ENCODE measurements at places on chromosomes 5 and 9.

DNA sequence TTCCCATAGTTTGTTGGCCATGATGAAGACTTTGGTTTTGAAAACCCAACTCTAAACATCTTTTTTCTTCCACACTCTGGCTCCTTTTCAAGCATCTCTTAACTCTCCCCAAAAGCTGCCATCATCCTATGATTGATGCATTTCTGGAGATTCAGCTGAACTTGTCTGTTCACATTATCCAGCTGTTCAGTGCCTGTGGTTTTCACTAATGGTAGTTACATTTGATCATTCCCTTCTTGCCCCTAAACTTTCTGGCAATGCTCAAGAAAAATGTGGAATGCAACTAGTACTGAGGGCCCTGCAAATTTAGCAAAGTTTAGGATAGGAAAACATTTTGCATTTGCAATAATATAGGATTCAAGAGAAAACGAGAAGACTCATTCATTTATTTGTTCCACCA, 267.5 kb downstream of the ENC1 start:
- DNase-seq: no peak

- no peak for DNase-seq
Measured at GRCh38 chr9:14056316-14056861, 257.6 kb downstream of the NFIB start.

- no peak for DNase-seq
Measured at GRCh38 chr5:170120576-170120975, 14.9 kb downstream of the FOXI1 start.

- DNase-seq: no peak
Measured at GRCh38 chr9:91857291-91858212, 92.5 kb downstream of the ROR2 start.

- DNase-seq: no peak
Measured at GRCh38 chr9:82117026-82117811, 128.6 kb downstream of the SPATA31D1 start.

DNA sequence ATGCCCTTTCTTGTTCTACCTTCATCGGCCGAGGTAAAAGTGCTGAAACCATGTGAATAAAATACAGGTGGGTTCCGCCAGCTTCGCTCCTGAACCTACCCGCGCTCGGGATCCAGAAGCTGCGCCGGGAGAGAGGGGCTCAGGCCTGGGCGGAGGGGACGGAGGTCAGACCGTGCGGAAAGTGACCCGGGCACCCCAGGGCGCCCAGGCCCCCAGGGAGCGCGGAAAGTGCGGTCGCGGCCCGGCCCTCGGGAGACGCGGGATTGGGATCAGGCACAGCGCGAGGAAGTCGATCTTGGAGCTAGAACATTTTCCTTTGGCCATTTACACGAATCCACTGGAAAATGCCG, 329 bp downstream of the SYK start:
- no peak for DNase-seq

DNA sequence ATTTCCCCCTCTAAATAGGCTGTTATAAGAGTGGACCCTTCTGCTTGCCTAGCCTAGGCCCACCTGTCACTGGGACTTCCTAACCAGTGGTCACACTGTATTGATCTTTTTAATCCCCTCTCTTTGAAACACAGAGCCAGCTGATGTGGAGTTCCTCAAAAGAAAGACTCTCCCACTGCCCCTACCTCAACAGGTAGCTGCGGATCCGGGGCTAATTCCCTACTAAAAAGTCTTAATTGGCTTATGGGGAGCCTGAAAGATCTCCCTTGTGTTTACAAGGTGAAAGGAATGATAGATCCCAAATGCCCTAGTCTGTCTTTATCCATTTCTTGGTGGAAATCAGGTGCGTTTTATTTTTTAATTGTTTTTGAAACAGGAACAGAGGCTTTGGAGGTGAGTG, 2.0 kb downstream of the NEUROG1 start:
- no peak for DNase-seq

- no peak for DNase-seq
Measured at GRCh38 chr9:137317718-137318511, 15.8 kb upstream of the NRARP start.

- no peak for DNase-seq
Measured at GRCh38 chr5:137348759-137349158, 150.4 kb downstream of the SPOCK1 start.

DNA sequence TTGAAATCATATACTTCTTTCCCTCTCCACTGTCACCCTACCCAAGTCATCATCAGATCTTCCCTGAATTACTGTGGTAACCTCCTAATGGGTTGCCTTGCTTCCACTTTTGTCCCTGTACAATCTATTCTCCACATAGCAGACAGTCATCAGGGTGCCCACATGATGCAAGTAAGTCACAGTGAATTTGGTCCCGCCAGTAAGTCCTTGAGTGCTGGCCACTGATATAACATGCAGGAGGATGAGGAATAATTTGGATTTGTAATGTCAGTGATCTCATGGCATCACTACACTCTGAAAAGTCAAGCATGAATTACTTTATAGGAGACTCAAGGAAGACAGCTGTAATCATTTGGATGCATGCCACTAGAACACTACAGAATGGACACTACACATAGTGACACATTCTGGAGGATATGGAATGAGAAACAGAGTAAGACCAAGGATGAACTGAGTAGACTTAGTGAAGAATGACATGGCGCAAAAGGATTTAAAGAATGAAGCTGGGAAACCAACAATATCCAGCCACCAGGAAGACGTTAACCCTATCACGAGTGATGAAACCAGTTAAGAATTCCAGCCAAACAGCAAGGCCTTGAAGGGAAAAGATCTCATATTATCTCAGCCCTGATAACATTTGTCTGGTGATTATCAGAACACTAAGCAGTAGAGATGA, 28.6 kb downstream of the MARCHF3 start:
- no peak for DNase-seq

- DNase-seq: no peak
Measured at GRCh38 chr5:76535577-76535976, 87.6 kb downstream of the F2RL2 start.

DNA sequence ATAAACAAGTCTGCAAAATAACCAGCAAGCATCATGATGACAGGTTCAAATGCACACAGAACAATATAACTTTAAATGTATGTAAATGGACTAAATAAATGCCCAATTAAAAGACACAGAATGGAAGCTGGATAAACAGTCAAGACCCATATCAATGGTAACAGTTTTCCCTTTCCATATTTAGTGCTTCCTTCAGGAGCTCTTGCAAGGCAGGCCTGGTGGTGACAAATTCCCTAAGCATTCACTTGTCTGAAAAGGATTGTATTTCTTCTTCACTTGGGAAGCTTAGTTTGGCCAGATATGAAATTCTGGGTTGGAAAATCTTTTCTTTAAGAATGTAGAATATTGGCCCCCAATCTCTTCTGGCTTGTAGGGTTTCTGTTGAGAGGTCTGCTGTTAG, 120.2 kb upstream of the RASA1 start:
- no peak for DNase-seq

DNA sequence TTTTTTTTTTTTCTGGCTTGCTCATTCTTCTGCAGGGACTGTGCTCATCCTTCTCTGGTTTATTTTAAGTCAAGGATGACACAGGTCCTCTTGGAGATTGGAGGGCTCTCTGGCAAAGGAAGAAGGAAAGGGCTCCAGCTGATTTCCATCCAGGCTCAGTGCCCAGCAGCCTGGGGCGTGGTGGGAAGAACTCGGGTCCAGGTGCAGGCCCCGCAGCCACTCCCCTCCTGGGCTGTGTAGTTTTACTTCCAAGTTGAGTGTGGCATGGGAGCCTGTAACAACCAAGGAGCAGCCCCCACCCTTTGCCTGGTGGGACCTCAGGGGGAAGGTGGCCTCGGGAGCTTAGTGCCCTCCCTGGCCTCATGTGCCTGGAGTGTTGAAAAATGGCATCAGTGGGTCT, 58.9 kb downstream of the ANKRD33B start:
- DNase-seq: no peak

DNA sequence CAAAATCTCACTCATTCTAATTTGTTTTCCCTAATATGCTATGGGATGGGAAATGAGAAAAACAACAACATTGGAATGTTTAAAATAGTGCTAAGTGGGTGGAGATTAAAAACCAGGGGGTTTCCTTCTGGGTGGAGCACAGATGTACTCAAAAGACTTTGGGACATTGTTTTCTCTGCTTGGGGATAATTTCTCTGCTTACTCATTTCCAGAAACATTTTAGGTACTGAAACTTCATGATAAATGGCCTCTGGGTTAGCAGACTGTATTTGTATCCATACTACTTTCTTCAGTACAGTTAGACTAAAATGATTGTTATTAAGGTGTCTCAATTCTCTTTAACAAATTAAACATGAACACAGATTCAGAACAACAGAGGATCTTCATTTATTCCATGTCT, 17.4 kb downstream of the ELOVL7 start:
- DNase-seq: no peak

GRCh38 chr9:136081826-136082495, 13.1 kb downstream of the NACC2 start:
- DNase-seq: no peak

GRCh38 chr5:59847586-59847985, 45.9 kb downstream of the PDE4D start:
- DNase-seq: no peak

- DNase-seq: no peak
Measured at GRCh38 chr5:173399851-173400250, 71.6 kb upstream of the STC2 start.

DNA sequence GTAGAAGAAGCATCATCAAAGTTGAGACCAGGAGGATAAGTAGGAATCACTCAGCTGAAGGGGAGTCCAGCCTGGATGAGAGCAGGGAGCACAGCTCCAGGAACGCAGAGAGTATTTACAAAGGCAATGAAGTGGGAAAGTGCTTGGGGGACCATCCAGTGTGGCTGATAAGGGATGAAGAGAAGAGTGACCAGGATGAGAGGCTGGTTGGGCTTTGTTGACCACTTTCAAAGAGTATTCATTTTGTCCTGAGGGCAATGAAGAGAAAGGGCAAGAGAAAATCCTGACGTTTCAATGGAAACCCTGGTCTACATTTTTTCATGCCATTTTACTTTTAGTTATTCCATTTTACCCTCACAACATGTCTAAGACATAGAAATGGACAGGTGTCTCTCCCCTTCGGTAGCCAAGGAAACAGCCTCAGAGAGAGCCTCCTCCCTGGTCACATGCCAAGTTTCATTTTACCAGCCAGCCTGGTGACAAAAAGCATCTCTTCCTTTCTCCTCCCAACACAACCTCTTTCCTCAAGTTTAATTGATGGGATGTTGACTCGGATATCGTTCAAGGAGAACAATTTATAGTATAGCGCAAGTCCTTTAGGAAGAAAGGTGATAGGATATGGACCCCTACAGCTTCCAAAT, 492.7 kb upstream of the CLINT1 start:
- DNase-seq: no peak

DNA sequence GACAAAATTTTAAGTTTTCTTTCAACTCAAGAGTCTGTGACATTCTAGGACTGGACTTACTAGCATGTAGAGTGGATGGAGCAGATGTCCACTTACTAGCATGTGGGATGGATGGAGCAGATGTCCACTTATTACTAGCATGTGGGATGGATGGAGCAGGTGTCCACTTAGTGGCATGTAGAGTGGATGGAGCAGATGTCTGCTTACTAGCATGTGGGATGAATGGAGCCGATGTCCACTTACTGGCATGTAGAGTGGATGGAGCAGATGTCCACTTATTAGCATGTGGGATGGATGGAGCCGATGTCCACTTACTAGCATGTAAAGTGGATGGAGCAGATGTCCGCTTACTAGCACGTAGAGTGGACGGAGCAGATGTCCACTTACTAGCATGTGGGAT, 2.4 kb downstream of the SLC36A1 start:
- no peak for DNase-seq

- DNase-seq: no peak
Measured at GRCh38 chr9:21552244-21553170, 70.4 kb upstream of the IFNE start.

DNA sequence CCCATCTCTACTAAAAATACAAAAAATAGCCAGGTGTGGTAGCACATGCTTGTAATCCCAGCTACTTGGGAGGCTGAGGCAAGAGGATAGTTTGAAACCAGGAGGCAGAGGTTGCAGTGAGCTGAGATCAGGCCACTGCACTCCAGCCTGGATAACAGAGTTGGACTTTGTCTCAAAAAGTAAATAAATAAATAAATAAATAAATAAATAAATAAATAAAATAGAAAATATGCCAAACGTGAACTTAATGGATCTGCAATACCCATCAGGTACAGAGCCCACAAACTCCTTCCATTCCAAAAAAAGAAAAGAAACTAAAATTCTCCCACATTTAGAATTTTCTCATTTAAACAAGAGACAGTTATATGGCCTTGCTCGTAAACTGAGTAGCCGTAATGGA, 702.7 kb downstream of the CDH18 start:
- DNase-seq: no peak

GRCh38 chr5:140101179-140101578, 12.7 kb upstream of the PURA start:
- no peak for DNase-seq

GRCh38 chr9:4011054-4011453, 288.8 kb downstream of the GLIS3 start:
- no peak for DNase-seq

- DNase-seq: no peak
Measured at GRCh38 chr9:36924071-36924470, 110.0 kb downstream of the PAX5 start.

DNA sequence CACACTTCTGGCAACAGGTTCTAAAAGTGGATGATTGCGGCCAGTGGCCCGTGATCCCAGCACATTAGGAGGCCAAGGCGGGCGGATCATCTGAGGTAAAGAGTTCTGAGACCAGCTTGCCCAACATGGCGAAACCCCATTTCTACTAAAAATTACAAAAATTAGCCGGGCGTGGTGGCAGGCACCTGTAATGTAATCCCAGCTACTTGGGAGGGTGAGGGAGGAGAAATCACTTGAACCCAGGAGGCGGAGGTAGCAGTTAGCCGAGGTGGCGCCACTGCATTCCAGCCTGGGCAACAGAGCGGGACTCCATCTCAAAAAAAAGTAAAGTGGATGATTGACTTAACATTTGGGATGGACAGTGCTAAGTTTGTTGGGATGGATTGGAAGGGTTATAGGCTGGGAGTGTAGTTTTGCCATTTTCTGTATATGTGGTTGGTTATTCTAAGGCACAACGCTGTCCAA, 3.4 kb downstream of the MATR3 start:
- DNase-seq: no peak

DNA sequence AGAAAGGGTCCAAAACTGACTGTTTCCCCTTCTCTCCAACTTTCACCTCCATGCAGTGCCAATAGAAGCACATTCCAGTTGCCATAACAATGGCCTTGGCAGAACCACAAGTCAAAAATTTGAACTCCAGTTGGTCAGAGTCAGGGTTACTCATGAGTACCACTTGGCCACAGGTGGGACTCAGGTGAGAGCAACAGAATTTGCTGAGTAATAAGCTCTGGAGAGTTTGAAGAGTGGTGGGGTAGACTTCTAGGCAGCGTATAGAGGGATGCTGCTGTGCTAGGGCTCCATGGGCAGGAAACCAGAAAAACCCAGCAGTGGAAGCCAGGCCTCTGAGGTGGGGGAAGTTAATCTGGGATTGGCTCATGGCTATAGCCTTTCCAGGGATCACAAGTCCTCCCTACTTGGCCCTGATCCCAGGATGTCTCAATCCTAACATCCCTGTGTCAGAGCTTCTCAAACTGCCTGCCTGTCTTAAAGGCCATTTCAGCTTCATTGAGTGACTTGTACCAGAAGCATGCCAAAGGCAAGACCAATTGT, 30.2 kb downstream of the SNX18 start:
- DNase-seq: no peak

GRCh38 chr9:36935768-36936497, 98.1 kb downstream of the PAX5 start:
- DNase-seq: no peak
